Trophoblast cell (in vitro differentiated cells and primary cell): ENCODE measurements at places on chromosomes 1 and 21.

- no peaks in the 10 kb centered on the region for H3K36me3 ChIP-seq
- DNase-seq: no peak
- H3K27me3 ChIP-seq: no peaks in the 10 kb centered on the region
- H3K4me1 ChIP-seq: no peaks in the 10 kb centered on the region
- H3K27ac ChIP-seq: no peak overlapping the region
Observed at GRCh38 chr1:197825541-197825940, 50.3 kb upstream of the DENND1B start.

DNA sequence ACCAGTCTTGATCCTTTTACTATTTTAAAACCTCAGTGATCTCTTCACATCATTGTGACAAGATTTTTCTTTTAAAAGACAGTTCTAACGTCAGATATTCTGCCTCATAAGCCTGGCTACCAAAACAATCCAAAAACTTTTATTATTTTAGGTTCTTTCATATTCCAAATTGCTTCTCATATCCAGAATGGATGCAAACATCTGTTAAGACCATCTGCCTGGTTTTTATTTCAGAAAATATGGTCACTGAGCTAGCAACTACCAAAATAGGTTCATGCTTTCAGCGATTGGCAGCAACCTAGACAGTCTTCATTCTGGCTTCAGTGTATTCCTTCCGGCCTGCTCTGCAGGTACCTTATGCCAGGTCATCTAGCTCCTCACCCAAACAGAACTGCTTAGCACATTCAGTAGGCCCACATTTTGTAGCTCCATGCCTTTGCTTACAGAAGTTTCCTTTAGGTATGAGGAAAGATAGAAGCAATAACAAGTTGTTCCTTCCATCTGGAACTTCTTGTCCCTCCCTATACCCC is 59.0 kb upstream of the CACYBP start:
- H3K27ac ChIP-seq: no peak overlapping the region
- H3K27me3 ChIP-seq: no peaks in the 10 kb centered on the region
- DNase-seq: no peak
- H3K4me1 ChIP-seq: peaks cover 2% of the 10 kb centered on the region
- H3K4me3 ChIP-seq: no peak overlapping the region

DNA sequence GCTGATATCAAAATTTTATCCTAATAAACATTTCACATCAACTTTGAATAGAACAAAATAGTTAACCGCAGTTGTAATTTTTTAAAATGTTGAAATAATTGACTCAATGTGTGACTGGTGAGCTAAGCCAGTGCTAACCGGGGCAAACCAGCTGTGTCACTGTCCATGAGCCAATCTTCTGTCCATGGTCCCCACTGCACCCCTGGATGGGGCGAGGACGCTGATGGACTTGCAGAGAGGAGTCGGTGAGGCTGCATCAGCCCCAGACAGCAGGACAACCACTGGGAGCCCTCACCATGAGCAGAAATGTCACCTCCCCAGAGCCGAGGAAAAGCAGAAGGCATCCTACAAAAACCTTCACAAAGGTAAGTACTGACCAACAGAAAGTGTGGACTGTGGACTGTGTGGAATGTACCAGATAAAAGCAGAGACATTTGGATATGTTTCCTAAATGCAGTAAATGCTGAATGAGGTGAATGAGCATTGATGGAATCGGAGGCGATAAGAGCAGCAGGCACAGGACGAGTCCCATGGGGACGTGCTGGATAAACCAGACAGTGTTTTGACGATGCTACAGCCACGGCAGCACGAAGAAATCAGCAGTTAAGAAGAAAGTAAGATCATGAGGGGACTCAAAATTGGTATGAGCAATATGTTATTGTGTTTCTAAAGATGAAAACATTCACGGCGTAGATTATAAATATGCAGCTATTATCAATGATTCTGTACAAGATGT is 115.0 kb upstream of the BACE2 start:
- H3K27ac ChIP-seq: no peak overlapping the region
- DNase-seq: no peak
- no peaks in the 10 kb centered on the region for H3K36me3 ChIP-seq
- H3K4me3 ChIP-seq: no peak overlapping the region

DNA sequence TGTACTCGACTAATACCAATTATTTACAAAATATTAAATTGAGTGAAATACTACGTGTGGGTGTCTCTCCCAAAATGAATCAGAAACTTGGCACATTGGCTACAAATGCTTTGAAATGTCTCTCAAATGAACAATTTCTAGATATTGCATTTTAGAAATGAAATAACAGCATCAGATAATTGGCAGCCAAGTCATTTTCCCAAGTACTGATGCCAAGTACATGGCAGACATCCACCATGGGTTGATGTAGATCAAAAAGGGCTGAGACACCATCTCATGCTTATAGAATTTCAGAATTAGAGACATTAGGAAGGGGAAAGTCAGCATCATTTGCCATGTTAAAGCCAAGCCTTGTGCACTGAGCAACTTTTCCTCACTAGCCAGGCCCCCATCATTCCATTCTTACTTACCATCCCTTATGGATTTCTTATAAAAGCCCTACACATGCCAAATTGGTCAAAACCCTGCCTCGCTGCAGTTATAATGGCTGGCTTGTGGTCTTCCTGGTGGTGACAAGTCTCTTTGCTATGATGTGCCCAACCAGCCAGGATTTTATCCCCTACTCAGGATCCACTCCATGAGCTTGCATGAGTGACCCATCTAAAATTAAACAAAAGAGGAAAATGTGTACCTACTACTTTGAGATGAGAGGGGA is 73.1 kb downstream of the GREM2 start:
- no peak overlapping the region for H3K4me3 ChIP-seq
- no peak overlapping the region for H3K27ac ChIP-seq
- H3K27me3 ChIP-seq: no peaks in the 10 kb centered on the region
- no peak for DNase-seq
- no peaks in the 10 kb centered on the region for H3K4me1 ChIP-seq

DNA sequence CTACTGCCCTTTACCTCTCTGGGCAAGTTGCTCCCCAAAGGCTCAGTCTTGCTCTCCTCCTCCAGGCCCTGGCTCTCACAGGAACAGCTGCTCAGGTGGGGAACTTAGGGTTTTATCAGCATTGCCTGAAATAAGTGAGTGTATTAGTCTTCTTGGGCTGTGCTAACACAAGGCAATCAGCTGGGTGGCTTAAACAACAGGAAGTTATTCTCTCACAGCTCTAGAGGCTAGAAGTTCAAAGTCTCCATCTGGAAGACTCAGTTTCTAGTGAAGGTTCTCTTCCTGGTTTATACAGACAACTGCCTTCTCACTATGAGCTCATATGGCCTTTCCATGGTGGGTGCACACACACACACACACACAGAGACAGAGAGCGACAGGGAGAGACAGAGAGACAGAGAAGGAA is 2.8 kb upstream of the CD1C start:
- no peaks in the 10 kb centered on the region for H3K27me3 ChIP-seq
- DNase-seq: no peak
- no peak overlapping the region for H3K27ac ChIP-seq
- no peak overlapping the region for H3K4me3 ChIP-seq
- H3K36me3 ChIP-seq: no peaks in the 10 kb centered on the region

DNA sequence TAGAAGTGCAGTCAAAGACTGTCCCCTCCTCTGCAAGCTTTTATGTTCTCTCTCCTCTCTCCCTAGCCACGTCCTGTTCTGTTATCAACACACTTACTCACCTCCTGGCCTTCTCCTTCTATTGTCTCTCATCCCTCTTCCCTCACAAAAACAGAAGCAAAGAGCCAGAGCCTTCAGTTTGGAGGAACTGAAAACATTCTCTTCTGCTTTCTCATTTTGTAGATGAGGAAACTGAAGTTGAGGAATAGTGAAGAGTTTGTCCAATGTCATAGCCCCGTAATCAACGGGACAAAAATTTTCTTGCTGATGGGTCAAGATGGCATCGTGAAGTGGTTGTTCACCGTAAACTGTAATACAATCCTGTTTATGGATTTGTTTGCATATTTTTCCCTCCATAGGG is 1.9 kb downstream of the NLRP3 start:
- no peaks in the 10 kb centered on the region for H3K36me3 ChIP-seq
- no peaks in the 10 kb centered on the region for H3K27me3 ChIP-seq
- DNase-seq: no peak
- peaks cover 18% of the 10 kb centered on the region for H3K4me1 ChIP-seq
- no peak overlapping the region for H3K27ac ChIP-seq

DNA sequence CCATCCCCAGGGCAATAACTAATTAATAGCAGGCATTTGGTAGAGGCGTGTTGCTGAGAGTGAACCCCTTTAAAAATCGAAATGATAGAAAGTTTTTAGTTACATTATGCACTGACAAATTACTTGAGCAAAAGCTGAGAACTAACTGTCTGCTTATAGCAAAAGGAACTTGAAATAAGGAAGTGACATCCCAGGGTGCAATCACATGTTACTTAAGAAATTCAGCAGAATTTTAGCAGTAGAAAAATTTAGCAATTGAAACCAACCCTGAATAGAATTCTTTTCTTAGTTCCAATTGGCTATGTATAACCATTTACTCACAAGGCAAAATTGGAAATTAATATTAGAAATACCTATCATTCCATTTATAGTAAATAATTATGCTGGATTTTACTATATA is 139.5 kb upstream of the SAMSN1 start:
- H3K4me3 ChIP-seq: no peak overlapping the region
- H3K36me3 ChIP-seq: no peaks in the 10 kb centered on the region
- H3K27ac ChIP-seq: no peak overlapping the region
- no peak for DNase-seq
- no peaks in the 10 kb centered on the region for H3K4me1 ChIP-seq
- H3K27me3 ChIP-seq: no peaks in the 10 kb centered on the region

DNA sequence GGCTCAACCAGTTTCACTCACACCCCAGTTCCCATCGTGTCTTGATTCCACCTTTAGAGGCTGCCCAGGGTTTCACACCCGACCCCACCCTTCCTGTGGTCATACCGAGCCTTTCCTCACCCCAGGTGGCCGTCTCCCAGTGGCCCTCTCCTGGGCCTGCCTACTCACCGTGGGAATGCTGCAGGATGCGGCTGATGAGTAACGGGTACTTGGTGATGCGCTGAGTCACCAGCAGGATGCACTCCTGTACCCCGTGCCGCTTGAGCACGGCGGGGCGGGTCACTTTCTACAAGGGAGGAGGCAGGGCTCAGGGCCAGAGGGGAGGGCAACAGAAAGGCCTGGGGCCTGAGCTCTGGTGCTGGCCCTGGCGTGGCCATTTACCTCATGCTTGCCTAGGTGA is 16.4 kb downstream of the ARHGEF2 start:
- no peaks in the 10 kb centered on the region for H3K27me3 ChIP-seq
- no peak overlapping the region for H3K4me3 ChIP-seq
- DNase-seq: peak; percentile 94
- H3K27ac ChIP-seq: no peak overlapping the region
- H3K4me1 ChIP-seq: no peaks in the 10 kb centered on the region
- H3K36me3 ChIP-seq: peaks cover 78% of the 10 kb centered on the region

GRCh38 chr1:103266036-103266435 is 157.7 kb upstream of the COL11A1 start:
- no peaks in the 10 kb centered on the region for H3K4me1 ChIP-seq
- no peak overlapping the region for H3K27ac ChIP-seq
- no peak overlapping the region for H3K4me3 ChIP-seq

GRCh38 chr1:156477526-156478249 is 22.9 kb downstream of the MEF2D start:
- DNase-seq: no peak
- no peak overlapping the region for H3K4me3 ChIP-seq
- no peaks in the 10 kb centered on the region for H3K27me3 ChIP-seq
- peaks cover 65% of the 10 kb centered on the region for H3K36me3 ChIP-seq
- no peak overlapping the region for H3K27ac ChIP-seq

GRCh38 chr1:230809256-230809990 is 58.9 kb downstream of the C1orf198 start:
- no peak overlapping the region for H3K4me3 ChIP-seq
- no peaks in the 10 kb centered on the region for H3K36me3 ChIP-seq
- H3K27ac ChIP-seq: no peak overlapping the region
- H3K27me3 ChIP-seq: no peaks in the 10 kb centered on the region
- peak; percentile 77 for DNase-seq
- no peaks in the 10 kb centered on the region for H3K4me1 ChIP-seq

GRCh38 chr1:150021191-150021694 is 10.7 kb upstream of the OTUD7B start:
- no peak overlapping the region for H3K4me3 ChIP-seq
- no peak for DNase-seq
- no peaks in the 10 kb centered on the region for H3K4me1 ChIP-seq
- no peaks in the 10 kb centered on the region for H3K36me3 ChIP-seq
- no peak overlapping the region for H3K27ac ChIP-seq

GRCh38 chr1:36135330-36135667 is 10.3 kb upstream of the COL8A2 start:
- H3K4me1 ChIP-seq: no peaks in the 10 kb centered on the region
- no peak overlapping the region for H3K4me3 ChIP-seq
- no peaks in the 10 kb centered on the region for H3K27me3 ChIP-seq
- peaks cover 12% of the 10 kb centered on the region for H3K36me3 ChIP-seq

- H3K36me3 ChIP-seq: no peaks in the 10 kb centered on the region
- no peak overlapping the region for H3K27ac ChIP-seq
- no peaks in the 10 kb centered on the region for H3K27me3 ChIP-seq
Observed at GRCh38 chr21:33662046-33662445, 19.7 kb downstream of the ITSN1 start.

GRCh38 chr1:206770531-206771337 is at the start of gene IL19:
IL19 (plus strand) TSS chr1:206770773; CDS start chr1:206836663, 65,890 bp downstream.
- no peak within 1 kb of the TSS for H3K4me3 ChIP-seq
- H3K36me3 ChIP-seq: no peaks in the 10 kb centered on the region
- H3K27ac ChIP-seq: no peak within 1 kb of the TSS
- peaks cover 3% of the 10 kb centered on the region for H3K4me1 ChIP-seq

DNA sequence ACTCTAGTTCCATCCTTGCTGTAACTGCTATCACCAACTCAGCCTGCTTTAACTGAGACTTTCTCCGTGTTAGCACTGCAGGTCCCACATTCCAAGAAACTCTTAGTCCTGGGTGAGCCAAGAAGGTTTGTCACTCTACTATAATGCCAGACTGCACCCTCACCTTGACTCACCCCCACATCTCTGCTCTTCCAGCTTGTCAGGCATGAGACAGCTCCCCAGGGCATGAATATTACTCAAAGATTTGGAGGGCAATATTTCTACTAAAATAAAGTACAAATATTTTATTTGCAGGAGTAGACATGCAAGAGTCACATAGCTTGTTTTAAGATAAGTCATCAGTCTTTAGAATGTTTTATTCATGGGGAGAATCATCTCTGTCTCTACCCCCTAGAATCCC is 110.2 kb downstream of the MATN1 start:
- no peaks in the 10 kb centered on the region for H3K36me3 ChIP-seq
- no peaks in the 10 kb centered on the region for H3K27me3 ChIP-seq
- no peak overlapping the region for H3K4me3 ChIP-seq
- no peaks in the 10 kb centered on the region for H3K4me1 ChIP-seq
- H3K27ac ChIP-seq: no peak overlapping the region
- DNase-seq: no peak

GRCh38 chr1:196393742-196394141 is 214.5 kb downstream of the KCNT2 start:
- H3K4me3 ChIP-seq: no peak overlapping the region
- H3K27ac ChIP-seq: no peak overlapping the region
- H3K4me1 ChIP-seq: no peaks in the 10 kb centered on the region
- no peaks in the 10 kb centered on the region for H3K27me3 ChIP-seq
- peak; percentile 59 for DNase-seq
- no peaks in the 10 kb centered on the region for H3K36me3 ChIP-seq
